Colonic mucosa (tissue), 4 donors: ENCODE measurements at places on chromosomes 3 and 15. TPM values are rescaled to one million over a fixed set of nuclear protein-coding genes. Genes with fewer than 3 reads are reported as not detected.

LIPH gene
- total RNA-seq: 58.3 TPM

POLQ gene
- 2.9 TPM for total RNA-seq

DNA sequence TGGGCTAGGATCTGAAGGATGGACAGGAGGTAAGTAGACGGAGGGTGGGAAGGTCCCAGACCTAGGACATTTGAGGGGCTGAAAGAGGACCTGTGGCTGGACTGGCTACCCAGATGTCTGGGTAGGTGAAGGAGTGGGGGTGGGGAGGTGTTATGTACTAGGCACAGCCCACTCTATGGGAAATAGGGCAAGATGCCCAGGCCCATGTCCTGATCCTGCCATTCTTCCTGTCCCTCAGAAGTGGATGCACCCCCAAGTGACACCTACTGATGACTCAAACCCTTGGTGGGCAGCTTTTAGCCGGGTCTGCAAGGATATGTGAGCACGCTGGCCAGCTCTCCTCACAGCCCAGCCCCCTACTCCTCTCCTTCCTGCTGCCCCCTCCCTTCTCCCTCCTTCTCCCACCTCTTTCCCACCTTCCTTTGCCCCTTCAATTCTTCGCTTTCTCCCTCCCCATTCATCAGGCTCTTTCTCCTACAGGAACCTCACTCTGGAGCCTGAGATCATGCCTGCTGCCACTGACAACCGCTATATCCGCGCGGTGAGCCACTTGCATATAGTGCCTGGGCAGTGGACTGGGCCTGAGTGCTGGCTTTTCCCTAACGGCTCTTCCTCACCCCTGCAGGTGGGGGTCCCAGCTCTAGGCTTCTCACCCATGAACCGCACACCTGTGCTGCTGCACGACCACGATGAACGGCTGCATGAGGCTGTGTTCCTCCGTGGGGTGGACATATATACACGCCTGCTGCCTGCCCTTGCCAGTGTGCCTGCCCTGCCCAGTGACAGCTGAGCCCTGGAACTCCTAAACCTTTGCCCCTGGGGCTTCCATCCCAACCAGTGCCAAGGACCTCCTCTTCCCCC, 5.2 kb downstream of the ACY1 start:
- no peak for DNase-seq

FGD5 gene
- total RNA-seq: 4.4 TPM

GRCh38 chr15:50916400-50916799, 7.9 kb downstream of the AP4E1 start:
- DNase-seq: no peak

ACAD11 gene
- total RNA-seq: 7.2 TPM

DNA sequence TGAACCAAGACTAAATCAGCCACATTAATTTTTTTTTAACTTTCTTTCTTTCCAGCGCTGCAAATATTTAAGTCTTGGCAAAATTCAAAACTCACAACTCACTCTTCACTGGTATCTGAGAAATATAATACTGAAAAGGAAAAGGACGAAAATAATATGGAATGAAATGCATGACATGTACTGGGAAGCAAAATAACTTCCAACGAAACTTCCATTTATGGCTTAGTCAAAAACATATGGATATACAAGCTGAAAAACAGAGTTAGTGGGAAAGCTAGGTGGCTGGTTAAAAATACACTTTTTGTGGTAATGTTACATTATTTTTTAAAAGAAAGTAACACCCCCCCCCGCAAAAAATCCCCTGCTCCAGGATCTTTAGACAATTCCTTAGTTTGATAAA, 86.1 kb downstream of the TM4SF4 start:
- no peak for DNase-seq

KCNH8 gene
- 0.77 TPM for total RNA-seq

DNA sequence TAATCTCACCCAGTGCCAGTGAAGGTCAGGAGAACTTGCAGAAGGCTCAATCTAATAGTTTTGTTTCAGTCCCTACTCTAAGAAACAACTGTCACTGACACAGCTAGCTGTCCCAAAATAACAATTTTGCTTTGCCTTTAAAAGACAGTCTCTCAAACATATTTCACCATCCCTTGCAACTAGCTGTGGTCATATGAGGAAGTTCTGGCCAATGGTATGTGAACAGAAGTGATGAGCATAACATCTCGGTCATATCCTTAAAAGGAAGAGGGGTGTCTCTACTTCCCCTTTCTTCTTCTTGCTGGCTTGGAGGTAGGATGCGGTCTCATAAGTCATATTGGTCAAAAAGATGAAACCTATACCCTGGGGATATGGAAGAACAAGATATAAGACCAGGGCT, 198.1 kb downstream of the NEK10 start:
- DNase-seq: no peak

OR5K2 gene
- total RNA-seq: not detected

- no peak for DNase-seq
Measured at GRCh38 chr15:40003116-40003916, 35.7 kb downstream of the SRP14 start.

DNA sequence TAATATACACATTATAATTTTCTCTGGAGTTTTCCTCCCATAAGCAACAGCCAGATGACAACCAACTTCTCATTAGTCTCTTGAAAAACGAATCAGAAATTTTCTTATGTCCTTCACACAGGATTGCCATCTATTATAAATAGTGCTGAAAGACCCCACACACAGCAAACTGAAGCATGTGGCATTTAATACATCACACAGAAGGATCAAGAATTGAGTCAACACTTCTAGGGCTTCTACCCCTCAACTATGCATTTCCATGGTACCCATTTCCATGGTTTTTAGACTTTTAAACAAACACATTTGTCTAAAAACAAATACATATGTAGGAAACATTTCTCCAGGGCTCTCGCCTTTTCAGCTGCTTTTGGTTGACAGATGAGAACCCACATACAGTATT, 282.1 kb downstream of the ZBTB20 start:
- DNase-seq: no peak

DNA sequence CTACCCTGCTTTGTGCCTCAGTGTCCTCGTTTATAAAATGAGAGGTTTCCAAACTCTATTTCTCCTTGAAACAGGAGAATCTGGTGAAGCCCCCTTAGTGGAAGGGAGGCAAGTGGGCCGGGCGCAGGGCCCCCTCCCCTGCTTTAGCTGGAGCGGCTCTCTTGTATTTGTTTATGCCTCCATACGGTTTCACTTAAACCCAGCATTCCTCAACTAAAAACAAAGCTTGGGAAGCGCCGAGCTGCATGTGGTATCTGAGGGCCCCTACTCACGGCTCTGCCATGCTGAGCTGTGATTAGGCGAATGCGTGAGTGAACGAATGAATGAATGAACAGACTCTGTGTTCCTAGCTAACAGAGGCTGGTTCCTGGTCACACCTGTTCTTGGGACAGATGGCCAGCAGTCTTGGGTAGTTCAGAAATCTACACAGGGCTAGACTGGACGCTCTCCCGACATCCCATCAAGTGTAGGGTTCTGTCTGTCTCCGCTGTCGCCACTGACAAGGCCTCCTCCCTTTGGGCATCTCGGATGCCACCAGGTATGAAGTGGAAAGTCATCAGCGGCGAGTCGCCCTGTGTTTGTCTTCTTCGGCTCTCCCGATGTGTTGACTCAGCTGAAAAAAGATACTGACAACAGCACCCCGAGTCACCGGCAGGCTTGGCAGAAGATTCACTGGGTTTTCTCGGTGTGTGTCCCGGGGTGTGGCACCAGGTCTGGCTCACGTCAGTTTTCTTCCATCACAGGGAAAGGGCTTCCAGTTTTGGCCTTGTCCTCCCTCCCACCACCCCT, 42.4 kb upstream of the VPS8 start:
- no peak for DNase-seq

DNA sequence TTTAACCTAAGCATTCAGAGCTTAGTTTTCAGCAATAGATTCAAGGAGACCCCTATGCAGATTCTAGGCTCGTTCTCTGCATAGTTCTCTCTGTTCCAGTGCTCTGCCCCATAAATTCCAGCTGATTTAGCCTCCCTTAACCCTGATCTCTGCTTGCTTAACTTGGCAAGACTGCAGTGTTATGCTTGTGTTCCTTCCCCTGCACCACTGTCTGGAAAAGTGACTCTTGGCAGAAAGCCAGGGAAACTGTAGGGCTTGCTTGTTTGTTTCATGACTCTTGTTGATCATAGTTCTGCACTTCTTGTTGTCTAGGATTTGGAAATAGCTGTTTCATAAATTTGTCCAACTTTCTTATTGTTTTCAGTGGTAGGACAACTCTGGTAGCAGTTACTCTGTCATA, 40.1 kb downstream of the ANAPC13 start:
- no peak for DNase-seq

RRP9 gene
- 24.7 TPM for total RNA-seq

DNA sequence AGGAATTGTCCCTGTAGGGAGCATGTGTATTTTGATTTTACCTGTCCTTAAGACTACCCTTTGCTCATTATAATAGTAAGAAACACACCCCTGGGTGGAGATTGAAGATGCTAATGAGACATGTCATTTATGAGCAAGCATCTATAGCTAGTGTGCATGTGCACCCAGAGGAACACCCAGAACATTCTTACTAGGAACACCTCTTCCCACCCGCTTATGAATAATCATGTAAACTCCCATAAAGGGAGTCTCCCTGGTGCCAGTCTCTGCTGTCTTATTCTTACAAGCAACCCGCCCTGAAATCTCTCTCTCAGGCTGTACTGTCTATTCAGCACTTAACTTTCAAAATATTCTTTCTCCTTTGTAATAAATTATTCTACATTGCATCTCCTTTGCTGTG, 1227.3 kb downstream of the ROBO1 start:
- no peak for DNase-seq

DNA sequence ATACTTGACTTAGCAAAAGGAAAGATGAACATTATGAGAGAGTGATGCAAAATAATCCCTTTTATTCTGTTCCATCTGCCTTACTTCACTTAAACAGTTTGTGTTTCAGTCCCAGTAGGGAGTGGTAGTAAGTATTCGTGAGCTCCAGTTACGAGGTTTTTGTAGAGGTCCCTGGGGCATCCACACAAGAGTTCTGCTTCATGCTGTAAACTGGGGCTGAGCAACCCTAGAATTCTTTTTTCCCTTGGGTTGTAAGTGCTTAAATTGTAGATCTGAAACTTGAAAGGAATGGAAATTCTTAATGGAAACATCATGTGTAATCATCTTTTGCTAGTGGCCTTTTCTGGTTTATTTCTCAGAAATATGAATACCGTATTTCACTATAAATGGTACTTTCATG, 79.5 kb downstream of the SEMA6D start:
- DNase-seq: no peak

PAQR5 gene
- total RNA-seq: 36.3 TPM

DNA sequence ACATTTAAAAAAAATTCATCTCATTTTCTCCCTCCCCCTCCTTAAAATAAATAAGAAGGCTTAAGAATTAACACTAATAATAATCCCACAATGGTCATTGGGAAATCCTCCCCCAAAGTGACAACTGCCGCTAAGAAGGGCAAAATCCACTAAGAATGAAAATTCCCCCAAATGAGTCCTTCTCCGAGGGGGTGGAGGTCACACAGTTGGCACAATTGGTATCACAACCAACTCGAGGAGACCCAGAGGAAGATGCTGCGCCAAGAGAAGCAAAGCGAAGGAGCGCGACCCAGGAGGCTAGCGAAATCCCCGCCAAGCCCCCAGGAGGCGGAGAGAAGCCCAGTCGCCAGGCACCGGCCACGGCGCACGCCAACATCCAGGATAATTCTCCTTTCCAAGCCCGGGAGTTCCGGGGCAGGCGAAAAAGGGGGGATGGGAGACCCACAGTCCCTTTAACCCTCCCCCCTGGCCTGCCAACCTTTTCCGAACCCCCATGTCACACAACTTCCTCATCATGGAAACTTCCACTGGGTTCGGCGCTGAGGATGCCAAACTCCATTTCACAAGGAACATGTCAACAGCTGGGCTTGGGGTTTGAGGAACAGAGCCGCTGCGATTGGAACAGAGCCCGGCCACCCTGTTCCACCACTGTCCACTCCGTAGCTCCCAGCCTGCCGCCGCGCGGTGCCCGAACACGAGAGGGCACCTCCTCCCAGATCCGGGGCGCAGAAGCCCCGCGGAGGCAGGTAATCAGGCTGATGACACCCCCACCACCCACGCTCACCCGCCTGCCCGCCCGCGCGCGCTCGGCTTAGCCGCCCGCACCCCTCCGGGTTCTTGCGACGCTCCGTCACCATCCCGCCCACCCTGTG, 668 bp downstream of the THRB start:
- DNase-seq: peak; percentile 73

LRIG1 gene
- 57.5 TPM for total RNA-seq

- DNase-seq: no peak
Measured at GRCh38 chr3:179309225-179310078, 13.4 kb upstream of the ZNF639 start.

GRCh38 chr15:73109765-73110164, 57.5 kb downstream of the NEO1 start:
- DNase-seq: peak; percentile 37

- DNase-seq: peak; percentile 47
Measured at GRCh38 chr3:71581457-71582035, 2.0 kb downstream of the FOXP1 start.

DIS3L gene
- total RNA-seq: 19.9 TPM

DNA sequence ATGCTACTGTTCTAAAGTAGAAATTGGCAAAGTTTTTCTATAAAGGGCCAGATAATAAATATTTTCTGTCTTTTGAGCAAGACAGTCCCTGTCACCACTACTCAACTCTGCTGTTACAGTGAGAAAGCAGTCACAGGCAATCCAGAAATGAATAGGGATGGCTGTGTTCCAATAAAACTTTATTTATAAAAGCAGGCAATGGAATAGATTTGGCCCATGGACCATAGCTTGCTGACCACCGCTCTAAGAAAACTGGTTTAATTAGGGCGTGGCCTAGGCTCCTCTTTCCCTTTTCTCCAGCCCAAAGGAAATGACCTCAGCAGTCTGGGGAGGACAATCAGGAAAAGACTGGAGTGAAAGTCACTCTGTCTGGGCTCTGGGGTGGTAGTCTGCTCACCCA, 183.8 kb downstream of the MEGF11 start:
- no peak for DNase-seq

GRCh38 chr3:99708207-99708745, 69.9 kb downstream of the COL8A1 start:
- DNase-seq: no peak

DNA sequence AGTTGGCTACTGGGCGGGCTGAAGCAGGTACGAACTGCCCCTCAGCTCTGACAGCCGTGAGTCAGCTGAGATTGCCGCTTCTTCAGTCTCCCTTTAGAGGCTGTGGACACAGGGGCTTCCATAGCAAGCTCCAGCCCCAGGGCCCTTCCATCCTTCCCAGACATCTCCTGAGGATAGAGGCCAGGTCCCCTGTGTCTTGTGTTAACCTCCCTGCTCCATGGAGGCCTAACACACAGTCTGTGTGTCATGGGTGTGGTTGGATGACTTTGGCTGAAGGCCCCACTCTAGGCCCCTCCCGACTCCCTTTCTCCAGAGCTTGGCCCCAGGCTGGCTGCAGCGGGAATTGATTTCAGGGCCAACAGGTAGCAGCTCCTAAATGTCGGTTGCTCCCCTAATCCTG, 116.1 kb upstream of the TLE3 start:
- no peak for DNase-seq

MYO5C gene
- 102 TPM for total RNA-seq

- DNase-seq: no peak
Measured at GRCh38 chr3:5198986-5199731, 11.7 kb downstream of the EDEM1 start.

GRCh38 chr3:43257850-43258249, 28.5 kb upstream of the SNRK start:
- no peak for DNase-seq

TTLL13 gene
- 0.35 TPM for total RNA-seq

SNX1 gene
- 125 TPM for total RNA-seq

ATP13A5 gene
- 0.05 TPM for total RNA-seq

SUCLG2 gene
- 114 TPM for total RNA-seq

OCA2 gene
- total RNA-seq: 0.82 TPM

GRCh38 chr15:41565702-41566101, 6.7 kb downstream of the TYRO3 start:
- DNase-seq: no peak
